ENCODE measurements at places on chromosomes 13 and 19. TPM values are rescaled to one million over a fixed set of nuclear protein-coding genes. Genes with fewer than 3 reads are reported as not detected.

DNA sequence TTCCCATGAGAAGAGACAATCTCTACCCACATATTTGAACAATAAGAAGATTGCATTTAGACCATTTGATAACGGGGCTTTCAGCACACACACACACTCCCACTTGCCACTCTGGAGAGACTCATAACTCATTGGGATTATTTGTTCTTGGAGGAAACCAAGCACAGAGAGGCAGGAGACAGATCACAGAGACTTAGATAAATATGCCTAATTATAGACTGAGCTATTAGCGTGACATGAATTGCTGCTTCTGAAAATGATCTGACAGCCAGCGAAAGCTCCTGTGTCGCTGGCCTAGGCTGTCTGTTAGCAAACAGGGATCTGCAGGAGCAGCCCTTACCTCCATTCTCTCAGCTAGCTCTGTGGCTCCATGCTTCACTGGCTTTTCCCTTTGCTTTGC is 111.4 kb downstream of the CCNA1 start:
- no peak for DNase-seq

GRCh38 chr13:48939728-48940127 is 36.0 kb upstream of the FNDC3A start:
- no peak for DNase-seq

DNA sequence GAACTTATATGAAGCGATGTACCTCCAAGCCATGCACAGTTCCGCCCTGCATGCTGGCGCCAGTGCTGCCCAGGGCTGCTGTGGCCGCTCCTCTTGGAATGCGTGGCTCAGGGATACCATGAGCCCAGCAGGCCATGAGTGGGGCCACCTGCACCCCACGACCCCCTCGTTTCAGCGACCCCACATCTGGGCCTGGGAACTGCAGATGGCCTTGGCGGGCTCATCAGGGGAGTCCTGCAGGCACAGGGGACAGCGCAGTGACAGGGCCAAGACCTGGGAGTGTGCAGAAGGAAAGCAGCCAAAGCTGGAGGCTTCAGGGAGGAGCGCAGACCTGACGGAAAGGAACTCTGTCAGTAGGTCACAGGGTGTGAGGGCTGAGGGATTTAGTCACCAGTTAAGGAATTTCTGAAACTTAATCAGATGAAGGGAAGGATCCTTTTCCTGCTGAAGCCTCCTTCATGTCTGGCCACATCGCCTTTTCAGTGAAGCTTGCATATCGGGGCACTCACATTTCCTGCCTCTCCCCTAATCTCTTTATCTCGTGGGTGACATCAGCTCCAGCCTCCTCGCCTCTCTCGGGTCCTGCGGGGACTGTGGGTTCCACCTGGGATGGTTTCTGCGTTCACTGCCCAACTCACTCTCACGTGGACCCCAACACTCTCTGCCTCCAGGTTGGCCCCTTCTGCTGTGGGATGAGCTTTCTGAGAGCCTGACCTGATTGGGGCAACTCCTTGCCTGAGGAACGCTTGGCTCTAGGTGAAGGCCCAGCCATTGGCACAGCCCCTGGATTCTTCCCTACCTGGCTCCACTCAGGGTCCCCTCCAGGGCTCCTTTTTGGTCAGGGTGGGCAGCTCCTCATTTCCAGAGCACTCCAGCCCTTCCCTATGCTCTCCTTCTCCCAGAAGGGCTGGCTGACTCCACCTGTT is 123.5 kb downstream of the CRYL1 start:
- no peak for DNase-seq

The PCSK4 gene
- polyA plus RNA-seq = 5.3 TPM

DNA sequence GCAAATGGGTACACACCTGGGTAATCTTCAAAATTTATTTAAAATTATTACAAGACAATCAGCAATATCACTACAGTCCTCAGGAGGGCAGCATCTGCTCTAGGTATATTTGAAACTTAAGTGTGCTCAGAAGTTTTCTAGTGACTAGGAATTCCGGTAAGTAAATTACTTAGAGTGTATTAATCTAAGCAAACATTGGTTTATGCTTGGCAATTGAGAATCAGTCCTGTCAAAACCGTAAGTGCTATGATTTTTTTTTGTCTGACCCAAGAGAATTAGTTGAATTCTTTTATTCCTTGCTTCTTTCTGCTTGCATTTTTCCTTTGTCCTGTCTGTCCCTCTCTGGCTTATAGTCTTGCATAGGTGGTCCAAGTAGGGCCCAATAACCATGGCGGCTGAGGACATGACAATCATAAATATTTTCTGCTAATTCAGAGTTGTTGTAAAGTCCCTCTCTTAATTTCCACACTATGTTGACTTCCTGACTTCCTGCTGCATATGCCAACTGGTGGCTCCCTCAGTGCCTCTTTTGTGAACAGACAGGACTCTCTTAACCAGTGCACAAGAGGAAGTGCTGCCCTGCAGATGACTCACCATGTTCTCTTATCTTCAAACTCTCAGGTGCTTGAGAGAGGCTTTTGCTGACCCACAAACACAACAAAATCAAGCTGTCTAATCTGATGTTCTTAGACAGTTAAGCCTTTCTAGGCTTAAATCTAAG is 82.2 kb downstream of the SLAIN1 start:
- no peak for DNase-seq

- DNase-seq = no peak
These were observed 5.4 kb downstream of the TM9SF2 start for GRCh38 chr13:99506634-99507033.

The SHD gene
- polyA plus RNA-seq = 2.4 TPM

GRCh38 chr19:49555600-49556411 is 24.6 kb downstream of the NOSIP start:
- DNase-seq = no peak

- DNase-seq = no peak
These were observed at the start of gene FGF9 for GRCh38 chr13:21670883-21671619. TSS of gene FGF9 (plus strand) at chr13:21671073. CDS start at chr13:21671913, 840 bp downstream.

GRCh38 chr13:87677496-87678371 is 6.6 kb downstream of the SLITRK5 start:
- DNase-seq = peak; percentile 20

DNA sequence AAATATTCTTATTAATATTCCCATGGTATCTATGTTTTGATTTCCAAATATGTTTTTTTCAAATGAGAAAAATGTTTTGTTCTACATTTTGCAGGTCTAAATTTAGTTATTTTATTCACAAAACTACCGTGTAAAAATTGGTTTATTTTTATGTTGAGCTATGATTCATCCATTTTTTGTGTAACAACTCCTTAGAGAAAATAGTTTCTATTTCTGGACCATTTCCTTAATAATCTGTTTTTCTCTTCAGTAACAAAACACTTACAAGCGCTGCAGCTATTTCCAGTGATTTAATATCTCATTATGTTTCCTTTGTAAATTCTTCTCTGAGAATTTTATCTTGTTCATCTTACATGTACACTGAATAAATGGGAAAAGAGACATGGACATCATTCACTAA is 550.7 kb upstream of the SLITRK5 start:
- DNase-seq = no peak

DNA sequence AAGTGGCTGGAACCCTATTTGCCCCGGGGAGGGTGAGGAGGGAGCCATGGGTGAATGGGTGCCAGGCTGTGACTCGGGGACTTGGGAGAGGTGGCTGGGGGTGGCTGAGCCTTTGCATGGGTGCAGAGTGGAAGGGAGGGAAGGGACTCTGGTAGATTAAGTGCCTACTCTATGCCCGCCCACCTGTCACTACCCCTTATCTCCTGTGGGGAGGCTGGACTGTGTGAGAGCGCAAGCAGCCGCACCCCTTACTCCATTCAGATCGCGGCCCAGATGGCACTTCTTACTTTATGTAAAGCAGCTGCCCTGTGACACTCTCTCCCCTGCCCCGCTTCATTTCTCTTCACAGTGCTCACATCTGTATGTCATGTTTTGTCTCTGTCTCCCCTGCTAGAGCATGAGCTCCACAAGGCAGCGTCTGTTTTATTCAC is 2.9 kb downstream of the KASH5 start:
- no peak for DNase-seq

- DNase-seq = no peak
These were observed 216.4 kb upstream of the TRPC4 start for GRCh38 chr13:38086013-38086412.

Measured in left renal cortex interstitium (tissue), 4 donors.